ENCODE measurements at places on chromosomes 13 and 19.
A peak's percentile ranks its signal among the peaks of the same experiment; 100 is the strongest.

- no peak for DNase-seq
Measured at GRCh38 chr13:97798171-97798821, 155.2 kb upstream of the IPO5 start.

GRCh38 chr13:113650731-113651148 lies 7.3 kb downstream of the ATP4B start:
- DNase-seq, result no peak

GRCh38 chr13:71408416-71408815 lies 458.6 kb downstream of the DACH1 start:
- DNase-seq, result no peak

DNA sequence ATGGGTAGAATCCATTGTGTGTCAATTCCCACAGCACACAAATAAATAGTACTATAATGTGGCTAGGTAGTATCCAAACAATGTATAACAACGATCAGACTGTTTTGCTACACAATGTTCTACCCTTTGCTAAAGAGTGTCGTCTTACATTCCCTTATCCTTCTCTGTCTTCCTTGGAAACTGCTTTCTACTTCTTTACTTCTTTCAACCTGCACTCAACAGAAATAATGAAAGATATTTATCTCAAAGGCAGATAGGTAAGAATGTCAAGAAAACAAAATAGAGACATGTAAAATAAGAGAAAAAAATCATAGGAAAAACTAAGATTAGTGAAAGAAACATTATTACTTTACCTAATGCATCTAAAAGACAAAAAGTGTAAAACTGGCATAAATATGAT lies 814.7 kb downstream of the PCDH9 start:
- DNase-seq, result no peak

GRCh38 chr19:48511321-48511731 lies 309 bp downstream of the LMTK3 start:
- no peak for DNase-seq

GRCh38 chr13:112985803-112986408 lies 16.9 kb downstream of the MCF2L start:
- DNase-seq, result no peak

- DNase-seq, result no peak
Measured at GRCh38 chr19:9622531-9622930, 1.5 kb upstream of the ZNF561 start.

DNA sequence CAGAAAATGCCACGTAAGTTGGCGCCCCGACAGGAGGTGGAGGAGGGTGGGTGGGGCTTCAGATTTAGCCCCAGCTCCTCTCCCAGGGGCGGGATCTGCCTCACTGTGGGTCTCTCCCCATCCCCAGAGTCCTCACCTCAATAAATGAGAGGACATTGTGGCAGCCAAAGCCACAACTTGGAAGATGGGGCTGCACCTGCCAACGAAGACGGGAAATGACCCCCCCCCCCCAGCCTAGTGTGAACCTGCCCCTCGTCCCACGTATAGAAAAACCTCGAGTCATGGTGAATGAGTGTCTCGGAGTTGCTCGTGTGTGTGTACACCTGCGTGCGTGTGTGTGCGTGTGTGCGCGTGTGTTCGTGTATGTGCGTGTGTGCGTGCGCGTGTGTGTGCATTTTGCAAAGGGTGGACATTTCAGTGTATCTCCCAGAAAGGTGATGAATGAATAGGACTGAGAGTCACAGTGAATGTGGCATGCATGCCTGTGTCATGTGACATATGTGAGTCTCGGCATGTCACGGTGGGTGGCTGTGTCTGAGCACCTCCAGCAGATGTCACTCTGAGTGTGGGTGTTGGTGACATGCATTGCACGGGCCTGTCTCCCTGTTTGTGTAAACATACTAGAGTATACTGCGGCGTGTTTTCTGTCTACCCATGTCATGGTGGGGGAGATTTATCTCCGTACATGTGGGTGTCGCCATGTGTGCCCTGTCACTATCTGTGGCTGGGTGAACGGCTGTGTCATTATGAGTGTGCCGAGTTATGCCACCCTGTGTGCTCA lies 1.5 kb upstream of the TRAPPC5 start:
- peak; percentile 49 for DNase-seq

GRCh38 chr13:111066544-111066943 lies 48.6 kb upstream of the ARHGEF7 start:
- no peak for DNase-seq

DNA sequence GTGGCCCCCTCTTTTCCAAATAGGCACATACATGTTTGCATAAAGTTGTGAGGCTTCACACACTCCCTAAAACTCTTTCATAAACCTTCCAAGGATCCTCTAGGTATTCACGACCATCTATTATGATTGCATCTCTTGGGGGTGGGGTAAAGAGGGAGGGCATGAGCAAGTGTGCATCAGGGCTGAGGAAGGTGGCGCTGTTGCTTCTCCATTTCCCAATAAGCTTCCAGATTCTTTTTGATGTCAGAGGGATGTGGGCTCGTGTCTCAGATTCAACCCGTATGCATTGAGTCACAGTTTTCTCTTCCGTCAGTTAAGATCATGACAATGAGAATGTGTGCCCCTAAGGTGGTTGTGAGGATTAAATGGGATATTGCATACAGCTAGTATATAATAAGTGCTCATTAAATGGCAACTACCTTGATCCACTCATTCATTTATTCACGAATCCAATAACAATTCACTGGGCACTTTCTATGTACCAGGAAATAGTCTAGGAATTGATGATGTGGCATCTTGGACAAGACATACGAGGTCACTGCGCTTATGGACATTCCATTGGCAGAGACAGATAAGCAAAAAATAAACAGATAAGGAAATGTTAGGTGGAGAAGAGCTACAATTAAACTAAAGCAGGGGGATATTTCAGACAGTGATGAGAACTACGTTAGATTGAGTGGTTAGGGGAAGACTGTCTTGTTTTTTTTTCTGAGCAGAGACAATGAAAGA lies 10.3 kb downstream of the CYP2B6 start:
- DNase-seq, result no peak

DNA sequence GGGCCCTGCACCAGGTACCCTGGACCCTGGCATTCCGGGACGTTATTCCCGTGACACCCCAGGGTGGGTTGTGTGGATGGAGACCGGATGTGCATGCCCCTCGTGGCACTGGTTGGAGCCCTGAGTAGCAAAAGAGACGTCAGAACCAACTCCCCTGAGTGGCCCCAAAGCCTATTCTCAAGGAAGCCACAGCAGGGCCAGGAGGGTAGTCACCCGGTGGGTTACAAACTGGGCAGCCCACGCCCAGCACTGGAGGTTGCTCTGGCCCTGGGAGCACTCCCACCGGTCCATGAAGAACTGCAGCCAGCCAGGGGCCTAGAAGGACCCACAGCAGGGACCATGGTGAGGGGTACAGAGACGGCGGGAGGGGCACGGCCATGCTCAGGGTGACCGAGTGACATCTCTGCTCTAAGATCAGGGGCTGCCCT lies 7.5 kb downstream of the KLF16 start:
- DNase-seq, result no peak

DNA sequence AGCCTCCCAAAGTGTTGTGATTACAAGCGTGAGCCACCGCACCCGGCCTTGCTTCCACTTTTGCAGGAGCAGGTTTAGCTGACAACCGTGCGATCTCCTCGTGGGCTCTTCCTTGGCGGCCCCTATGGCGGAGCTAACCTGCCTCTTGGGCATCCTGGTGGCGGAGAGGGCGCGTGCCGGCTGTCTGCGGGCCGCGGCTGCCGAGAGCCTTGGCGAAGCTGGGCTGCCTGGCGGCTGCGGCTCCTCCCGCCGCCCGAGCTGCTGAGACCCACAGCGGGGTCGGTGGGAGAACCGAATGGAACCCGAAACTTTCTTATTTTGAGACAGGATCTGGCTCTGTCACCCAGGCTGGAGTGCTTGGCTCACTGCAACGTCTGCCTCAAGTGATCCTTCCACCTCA lies 55.7 kb downstream of the NLRP12 start:
- no peak for DNase-seq

- DNase-seq, result peak; percentile 53
Measured at GRCh38 chr13:40764587-40765403, 6.2 kb downstream of the MRPS31 start.

- no peak for DNase-seq
Measured at GRCh38 chr13:105334211-105334610, 1201.3 kb downstream of the EFNB2 start.

- DNase-seq, result no peak
Measured at GRCh38 chr19:45496349-45496953, 396 bp downstream of the RTN2 start.

DNA sequence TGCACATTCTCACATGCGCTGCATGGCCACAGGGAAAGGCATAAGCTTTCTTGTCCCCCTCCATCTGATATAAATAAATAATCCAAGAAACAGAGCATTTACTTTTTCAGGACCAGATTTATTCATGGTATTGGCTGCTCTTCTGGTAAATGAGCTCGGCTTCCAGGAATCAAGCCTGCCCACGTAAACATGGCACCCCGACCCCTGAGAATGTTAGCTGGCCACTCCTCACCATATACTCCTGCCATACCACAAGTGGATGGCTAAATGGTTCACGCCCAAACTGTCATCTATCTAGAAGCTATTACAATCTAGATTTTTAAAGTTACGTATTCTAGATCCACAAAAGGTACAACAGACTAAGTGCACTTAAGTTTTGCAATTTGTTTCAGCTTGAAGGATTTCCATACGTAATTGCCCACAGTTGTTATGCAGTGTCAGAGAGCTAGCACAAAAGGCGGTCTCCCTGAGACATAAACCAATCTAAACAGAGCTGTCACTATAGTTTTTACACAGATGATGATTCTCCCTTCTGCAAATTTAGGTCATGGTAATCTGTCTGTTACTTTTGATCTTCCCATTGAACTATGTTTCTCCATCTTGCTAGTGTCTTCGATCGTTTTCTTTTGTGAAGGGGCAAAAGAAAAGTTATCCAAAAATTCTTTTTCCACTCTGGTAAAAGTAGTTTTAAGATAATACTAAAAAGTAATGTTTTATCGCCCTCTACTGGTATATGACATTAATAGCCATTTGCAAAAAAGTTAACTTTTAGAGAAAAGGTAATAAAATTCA lies 16.2 kb upstream of the FOXO1 start:
- no peak for DNase-seq

GRCh38 chr13:42151781-42152180 lies 103.3 kb downstream of the DGKH start:
- no peak for DNase-seq

- DNase-seq, result no peak
Measured at GRCh38 chr13:97127842-97128241, 94.3 kb upstream of the MBNL2 start.

DNA sequence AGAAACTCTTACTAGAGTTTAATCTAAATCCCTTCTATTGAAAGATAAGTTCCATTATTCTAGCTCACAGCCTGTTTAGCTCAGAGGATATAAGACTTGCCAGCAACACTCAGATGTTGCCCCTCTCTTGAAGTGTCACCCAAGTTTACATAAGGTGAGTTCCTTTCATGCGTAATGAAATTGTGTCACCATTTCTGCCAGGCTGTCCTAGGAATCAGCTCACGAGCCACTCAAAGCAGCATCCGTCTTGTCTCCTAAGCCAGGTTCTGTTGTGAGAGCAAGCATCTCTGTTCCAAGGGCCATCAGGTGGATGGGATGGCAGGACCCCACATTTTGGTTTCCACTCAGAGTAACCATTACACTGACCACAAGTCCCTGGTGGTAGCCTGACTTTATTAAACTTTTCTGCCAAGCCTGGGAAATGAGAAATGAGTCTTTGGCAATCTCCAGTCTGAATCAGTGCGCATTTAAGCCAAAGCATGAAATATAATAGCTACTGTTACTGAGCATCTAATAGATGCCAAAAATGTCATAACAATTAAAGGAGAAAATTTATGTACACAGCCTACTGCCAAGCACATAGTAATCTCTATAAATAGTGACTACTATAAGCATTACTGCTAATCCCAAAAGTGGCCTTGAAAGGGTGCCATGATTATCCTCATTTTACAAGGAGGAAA lies 179.6 kb upstream of the MIR17HG start:
- DNase-seq, result no peak

- no peak for DNase-seq
Measured at GRCh38 chr13:74675182-74675581, 541.0 kb upstream of the KLF12 start.

GRCh38 chr13:101515504-101515903 lies 63.0 kb downstream of the ITGBL1 start:
- no peak for DNase-seq

- no peak for DNase-seq
Measured at GRCh38 chr13:48318377-48318811, 14.8 kb downstream of the RB1 start.

- no peak for DNase-seq
Measured at GRCh38 chr13:113969311-113969972, 4.4 kb downstream of the C13orf46 start.

- no peak for DNase-seq
Measured at GRCh38 chr19:21046489-21046888, 26.0 kb downstream of the ZNF430 start.

GRCh38 chr13:40671956-40672764 lies 5.7 kb upstream of the FOXO1 start:
- no peak for DNase-seq

DNA sequence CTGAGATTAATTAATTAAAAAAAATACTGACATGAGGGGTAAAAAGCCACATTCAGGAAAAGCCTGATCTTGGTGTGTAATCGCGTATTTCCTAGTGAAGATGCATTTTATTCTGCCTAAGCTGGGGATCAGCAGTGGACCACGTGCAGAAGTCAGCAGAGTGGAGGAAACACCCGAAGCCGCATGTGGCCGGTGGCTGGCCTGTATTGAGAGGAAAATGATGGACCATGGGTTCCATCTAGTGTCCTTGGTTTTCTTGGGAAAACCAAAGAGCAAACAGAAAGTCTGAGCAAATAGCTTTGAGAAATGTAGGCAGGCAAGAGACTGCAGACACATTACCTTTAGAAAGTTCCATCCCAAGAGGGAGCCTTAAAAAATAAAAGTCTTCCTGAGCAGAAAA lies 23.7 kb upstream of the SHISA2 start:
- no peak for DNase-seq

DNA sequence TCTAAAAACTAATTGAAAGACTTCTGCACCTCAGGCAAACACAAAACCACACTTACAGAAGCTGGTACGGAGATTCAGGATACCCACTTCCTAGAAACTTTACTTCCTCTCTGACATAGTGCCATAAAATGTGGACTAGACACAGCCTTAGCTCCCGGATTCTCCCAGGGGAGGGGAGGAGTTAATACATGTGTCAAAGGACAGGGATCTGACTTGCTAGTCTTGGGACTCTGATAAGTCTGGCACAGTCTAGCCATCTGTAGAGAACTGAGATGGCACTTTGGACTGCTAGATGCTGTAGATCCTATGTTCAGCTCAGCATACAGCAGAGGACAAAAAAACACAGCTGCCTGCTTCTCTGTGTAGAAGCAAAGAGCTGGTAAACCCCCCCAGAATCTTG lies 769.8 kb upstream of the MIR17HG start:
- no peak for DNase-seq

DNA sequence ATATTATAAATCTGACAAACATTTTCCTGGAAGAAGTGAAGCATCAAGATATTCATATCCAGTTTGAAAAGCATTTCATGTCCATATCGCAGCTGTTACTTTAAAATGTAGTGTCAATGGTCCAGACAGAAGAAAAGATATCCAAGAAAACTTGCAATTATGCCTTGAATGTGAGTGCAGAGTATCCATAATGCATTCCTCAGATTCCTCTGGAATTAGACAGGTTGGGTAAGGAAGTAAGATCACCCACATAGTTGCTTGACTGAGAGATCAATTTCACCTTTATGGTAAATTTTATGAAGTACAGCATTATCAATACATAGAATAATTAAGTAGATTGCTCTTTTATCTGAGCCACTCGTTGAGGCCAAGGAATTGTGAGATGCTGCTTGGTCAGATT lies 327.0 kb upstream of the SLITRK5 start:
- no peak for DNase-seq

- no peak for DNase-seq
Measured at GRCh38 chr19:15268928-15269253, 36.6 kb upstream of the EPHX3 start.
